ENCODE measurements at places on chromosomes 3 and 15.

GRCh38 chr3:120678984-120679383 lies 3.1 kb downstream of the HGD start:
- no peak for DNase-seq

DNA sequence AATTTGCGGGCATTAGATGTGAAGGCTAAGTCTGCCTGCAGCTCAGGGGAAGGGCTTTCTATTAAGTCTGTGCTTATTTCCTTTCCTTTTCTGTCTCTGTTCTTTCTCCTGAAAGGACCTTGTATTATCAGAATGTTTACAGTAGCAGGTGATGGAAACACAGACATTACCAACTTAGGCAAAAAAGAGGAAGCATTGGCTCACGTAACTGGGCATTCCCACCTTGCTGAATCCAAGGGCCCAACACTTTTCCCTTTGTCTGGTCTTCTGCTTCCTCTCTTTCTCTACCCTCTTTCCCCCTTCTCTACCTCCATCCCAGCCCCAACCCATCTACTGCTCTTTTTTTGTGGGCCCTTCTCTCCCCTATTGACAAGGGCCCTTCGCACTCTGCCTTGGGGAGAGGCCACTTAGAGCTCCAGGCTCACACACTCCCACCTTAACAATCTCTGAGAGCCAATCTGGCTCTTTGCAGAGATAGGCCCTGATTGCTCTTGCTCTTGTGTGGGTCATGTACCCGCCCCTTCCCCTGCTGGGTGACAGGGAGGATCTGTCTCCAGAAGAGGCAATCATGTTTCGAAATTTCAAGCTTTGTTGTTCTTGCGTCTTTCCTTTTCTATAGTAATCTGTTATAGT lies 35.0 kb downstream of the ACAA1 start:
- no peak for DNase-seq

DNA sequence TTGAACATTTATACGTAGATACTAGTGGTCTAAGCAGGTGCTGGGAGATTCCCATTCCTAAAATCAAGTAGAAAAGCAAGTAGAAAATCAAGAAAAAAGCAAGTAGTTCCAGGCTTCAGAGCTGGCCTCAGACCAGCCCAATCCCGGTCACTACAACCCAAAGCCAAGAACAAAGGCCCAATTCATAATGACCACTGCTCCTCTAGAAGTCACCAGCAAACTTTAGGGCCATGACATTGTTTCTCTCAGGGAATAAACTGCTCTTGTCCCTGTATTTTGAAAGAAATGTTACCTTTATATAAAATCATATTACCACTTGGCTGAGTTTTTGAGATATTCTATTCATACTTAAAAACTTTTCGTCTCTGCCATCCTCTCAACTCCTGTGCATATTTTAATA lies 106.3 kb upstream of the IL12A start:
- DNase-seq: no peak

GRCh38 chr15:78257681-78258080 lies 6.7 kb upstream of the DNAJA4 start:
- DNase-seq: no peak

DNA sequence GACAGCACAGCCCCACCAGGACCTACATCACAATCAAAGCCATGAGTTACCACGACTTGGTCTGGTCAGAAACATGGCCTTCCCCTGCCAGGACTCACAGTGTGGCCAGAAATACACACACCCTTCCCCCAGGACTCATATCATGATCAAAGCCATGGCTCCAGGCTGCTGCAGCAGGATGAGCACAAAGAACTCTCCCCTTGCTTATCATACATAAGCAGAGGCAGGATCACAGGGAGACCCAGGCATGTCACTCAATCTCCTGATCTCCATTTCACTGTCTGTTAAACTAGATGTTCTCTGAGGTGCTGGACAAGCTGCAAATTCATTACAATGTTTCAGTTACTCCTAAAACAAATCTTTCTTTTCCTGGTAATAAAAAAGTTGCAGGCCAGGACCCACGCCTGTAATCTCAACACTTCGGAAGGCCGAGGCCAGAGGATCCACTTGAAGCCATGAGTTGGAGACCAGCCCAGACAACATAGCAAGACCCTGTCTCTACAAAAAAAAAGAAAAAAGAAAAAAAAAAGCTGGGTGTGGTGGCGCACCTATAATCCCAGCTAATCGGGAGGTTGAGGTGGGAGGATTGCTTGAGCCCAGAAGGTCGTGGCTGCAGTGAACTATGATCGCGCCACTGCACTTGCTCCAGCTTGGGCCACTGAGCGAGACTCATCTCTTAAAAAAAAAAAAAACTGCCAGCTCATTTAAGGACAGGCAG lies 1.2 kb downstream of the PFKFB4 start:
- no peak for DNase-seq

DNA sequence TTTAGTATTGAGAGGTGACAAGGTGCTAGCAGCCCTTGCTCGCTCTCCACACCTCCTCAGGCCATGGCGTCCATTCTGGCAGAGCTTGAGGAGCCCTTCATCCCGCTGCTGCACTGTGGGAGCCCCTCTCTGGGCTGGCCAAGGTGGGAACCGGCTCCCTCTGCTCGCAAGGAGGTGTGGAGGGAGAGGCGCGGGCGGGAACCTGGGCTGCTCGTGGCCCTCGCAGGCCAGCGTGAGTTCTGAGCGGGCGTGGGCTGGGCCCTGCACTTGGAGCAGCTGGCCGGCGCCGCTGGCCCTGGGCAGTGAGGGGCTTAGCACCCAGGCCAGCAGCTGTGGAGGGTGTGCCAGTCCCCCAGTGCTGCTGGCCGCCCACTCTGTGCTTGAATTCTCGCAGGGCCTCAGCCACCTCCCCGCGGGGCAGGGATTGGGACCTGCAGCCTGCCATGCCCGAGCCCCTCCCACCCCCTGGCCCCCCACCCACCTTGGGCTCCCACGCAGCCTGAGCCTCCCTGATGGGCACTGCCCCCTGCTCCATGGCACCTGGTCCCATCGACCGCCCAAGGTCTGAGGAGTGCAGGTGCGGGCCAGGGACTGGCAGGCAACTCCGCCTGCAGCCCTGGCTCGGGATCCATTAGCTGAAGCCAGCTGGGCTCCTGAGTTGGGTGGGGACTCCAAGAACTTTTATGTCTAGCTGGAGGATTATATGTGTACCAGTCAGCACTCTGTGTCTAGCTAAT lies 785.2 kb downstream of the DIPK2A start:
- peak; percentile 82 for DNase-seq

All from chondrocyte (in vitro differentiated cells).